Stimulated activated CD8-positive, alpha-beta memory T cell treated with anti-CD3 and anti-CD28 coated beads, Interleukin-2, amount 100 ng/mL, for 1 hour (primary cell): ENCODE measurements at places on chromosomes 2 and 18.
A peak's percentile ranks its signal among the peaks of the same experiment; 100 is the strongest.

DNA sequence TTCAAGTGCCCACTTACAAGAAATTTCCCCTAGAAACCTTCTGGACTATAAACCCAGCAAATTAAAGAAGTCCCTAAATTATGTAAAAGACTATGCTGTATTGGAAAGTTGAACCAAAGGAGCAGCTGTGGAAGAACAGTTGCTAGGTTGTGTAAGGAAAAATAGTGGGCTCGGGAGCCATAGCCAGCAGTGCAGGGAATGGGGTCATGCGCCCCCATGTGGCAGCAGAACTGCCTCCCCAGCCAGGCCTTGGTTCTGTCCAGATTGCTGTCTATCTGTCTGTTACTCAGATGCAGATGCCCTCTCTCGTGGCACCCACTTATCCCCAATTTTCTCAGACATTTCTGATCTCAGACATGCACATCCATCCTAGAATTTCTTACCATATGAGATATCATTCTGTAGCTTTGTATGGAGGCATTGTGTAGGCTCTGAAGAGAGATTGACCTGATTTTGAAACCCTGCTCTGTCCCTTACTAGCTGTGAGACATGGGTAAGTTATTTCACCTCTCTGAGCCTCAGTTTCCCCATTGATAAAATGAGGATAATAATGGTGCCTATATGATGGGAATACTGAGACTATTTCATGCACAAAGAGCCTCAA, 258.3 kb downstream of the SS18 start:
- no peak for DNase-seq

- DNase-seq, result no peak
These were observed 14.3 kb downstream of the MALL start for GRCh38 chr2:110101280-110101844.

GRCh38 chr2:17863539-17863938, 14.9 kb upstream of the KCNS3 start:
- DNase-seq, result no peak

- DNase-seq, result no peak
These were observed 5.7 kb upstream of the NOSTRIN start for GRCh38 chr2:168796583-168797285.

- no peak for DNase-seq
These were observed 16.0 kb upstream of the DAW1 start for GRCh38 chr2:227855440-227855839.

- no peak for DNase-seq
These were observed 5.9 kb downstream of the FAM171B start for GRCh38 chr2:186699742-186700141.

- DNase-seq, result no peak
These were observed 348.3 kb downstream of the ADCYAP1 start for GRCh38 chr18:1252936-1253335.

DNA sequence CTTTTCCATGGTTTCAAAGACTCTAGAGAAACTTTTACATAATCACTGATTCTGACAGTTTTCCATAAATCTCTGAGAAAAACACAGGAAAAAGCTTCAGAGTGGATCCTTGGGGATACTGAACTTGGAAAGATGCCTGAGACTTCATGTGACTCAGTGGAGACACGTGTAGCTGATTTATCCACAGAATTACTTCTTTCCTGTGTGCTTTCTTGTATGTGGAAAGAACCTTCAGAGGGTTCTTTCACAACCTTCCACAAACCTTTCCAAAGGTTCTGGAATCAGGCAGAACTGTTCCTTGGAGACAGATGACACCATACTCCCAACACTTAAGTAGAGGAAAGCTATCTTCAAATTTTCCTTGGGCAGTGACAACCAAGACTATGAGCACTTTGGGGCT, 207.2 kb downstream of the RND3 start:
- no peak for DNase-seq

DNA sequence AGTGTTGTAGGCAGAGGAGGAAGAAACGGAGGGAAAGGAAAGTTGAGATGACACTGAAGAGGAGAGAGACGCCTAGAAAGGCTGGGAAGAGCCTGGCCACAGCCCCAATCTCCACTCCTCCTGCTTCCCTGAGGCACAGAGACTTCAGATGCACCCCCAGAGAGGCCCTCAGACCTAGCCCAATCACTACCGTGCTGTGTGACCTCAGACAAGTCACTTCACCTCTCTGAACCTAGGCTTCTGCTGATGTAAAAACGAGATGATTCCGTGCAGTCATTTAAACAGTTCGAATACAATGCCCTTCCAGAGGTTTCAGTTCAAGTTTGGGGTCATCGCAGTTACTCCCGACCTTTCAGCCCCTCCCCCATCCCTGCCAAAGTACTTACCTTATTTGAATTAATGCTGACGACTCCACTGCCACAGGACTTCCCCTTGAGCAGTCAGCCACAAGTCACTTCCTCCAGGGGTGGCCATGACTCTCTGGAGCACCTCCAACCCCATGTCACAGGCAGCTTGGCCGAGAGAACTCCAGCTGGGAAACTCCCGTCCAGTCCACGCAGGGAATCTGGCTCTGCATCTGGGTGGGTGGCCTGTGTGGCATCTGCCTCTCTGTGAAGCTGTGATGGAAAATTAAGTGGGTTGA, 105.2 kb upstream of the ID2 start:
- no peak for DNase-seq

- no peak for DNase-seq
These were observed 356.8 kb downstream of the SUCLG1 start for GRCh38 chr2:84102274-84102673.

- DNase-seq, result no peak
These were observed 155.8 kb upstream of the LRP1B start for GRCh38 chr2:142286618-142287017.

DNA sequence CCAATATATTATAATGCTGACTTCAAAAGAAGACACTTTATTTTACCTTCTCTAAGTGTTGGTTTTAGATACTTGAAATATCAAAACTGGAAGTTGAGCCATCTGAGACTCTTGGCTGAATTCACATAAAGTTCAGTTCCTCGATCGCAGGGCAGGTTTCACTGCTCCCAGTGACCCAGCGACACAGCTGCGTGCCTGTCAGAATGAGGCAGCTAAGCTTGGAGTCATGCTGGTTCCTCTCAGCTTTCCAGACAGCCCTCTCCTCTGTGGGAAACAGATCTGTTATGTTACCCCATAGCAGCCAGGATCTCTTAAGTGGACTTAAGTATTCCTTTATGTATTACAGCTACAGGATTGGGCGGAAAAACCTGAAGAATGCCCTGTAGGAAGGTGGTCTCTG, 142.8 kb upstream of the ALPP start:
- DNase-seq, result no peak

DNA sequence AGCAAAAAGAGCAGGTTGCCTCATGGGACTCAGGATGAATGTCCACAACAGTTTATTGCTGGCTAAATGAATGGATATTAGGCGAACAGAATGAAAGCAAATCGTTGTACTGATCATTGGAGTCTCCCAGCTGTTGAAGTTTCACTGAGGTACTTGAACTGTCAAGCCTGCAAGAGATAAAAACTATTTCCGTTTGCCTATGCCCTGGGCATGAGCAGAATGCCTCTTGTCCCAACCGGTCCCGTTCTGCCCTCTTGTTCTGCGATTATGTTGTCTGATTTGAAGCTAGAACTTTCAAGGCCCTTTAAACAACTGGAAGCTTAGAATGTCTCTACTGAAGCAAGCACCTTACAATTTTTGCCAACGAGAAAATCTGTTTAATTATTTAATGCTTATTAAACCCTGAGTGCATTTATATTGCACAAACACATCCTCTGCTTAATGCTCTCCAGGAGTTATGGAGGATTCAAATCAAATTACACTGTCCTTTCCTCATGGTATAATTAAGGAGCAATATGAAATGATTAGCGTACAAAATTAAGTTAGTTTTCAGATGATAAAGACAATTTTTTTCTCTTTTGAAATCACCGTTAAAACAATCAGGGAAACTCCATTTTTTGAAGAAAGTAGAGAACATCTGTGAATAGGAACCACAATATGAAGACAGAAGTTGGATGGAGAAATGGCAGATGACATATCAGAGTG, 17.7 kb downstream of the QPCT start:
- no peak for DNase-seq

DNA sequence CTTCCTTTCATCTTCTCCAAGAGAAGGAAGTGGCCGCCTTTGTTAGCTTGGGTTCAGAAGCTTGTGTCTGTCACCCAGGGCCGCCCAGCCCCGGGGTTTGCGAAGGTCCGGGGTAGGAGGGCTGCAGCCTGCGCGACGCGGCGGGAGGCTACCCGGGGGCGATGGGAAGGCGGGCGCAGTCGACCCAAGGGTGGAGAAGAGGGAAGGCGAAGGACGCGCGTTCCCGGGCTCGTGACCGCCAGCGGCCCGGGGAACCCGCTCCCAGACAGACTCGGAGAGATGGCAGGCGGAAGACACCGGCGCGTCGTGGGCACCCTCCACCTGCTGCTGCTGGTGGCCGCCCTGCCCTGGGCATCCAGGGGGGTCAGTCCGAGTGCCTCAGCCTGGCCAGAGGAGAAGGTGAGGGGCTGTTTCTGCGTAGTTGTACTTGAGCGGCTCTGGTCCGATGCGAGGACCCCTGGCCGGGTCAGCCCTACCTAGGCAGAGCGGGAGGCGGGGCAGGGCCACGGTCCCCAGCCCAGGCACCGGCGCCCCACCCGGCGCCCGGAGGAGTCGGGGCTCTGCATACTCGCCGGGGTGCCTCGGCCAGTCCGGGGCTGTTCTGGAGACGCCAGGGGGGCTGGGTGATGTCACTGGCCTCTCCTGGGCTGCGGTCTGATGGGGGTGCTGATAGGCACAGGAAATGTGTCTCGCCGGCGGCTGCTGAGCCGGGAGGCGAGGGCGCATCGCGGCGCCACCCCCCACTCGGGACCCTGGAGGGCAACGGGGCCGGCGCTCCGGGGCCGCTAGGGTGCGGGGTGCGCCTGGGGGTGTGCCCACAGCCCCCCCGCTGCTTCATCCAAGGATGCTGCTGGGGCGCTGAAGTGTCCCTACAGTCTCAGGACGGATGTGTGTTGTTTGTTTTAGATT, at the start of gene QPCT:
TSS of gene QPCT (plus strand) at position 178 of the 909 bp plus-strand sequence. CDS start at position 280, 102 bp downstream.
- DNase-seq, result peak; percentile 55

- no peak for DNase-seq
These were observed 136.3 kb upstream of the SPATS2L start for GRCh38 chr2:200170221-200170620.

GRCh38 chr2:223598994-223599639, 3.0 kb downstream of the SCG2 start:
- DNase-seq, result no peak

- no peak for DNase-seq
These were observed 363.6 kb downstream of the LPIN1 start for GRCh38 chr2:12110074-12110473.

- DNase-seq, result no peak
These were observed 235.2 kb downstream of the MTX2 start for GRCh38 chr2:176504440-176504839.

- no peak for DNase-seq
These were observed 4.4 kb upstream of the ANKRD23 start for GRCh38 chr2:96848264-96848663.

GRCh38 chr2:46674488-46674887, 195.1 kb downstream of the TMEM247 start:
- DNase-seq, result no peak

GRCh38 chr18:33562741-33563140, 15.3 kb upstream of the ASXL3 start:
- no peak for DNase-seq

DNA sequence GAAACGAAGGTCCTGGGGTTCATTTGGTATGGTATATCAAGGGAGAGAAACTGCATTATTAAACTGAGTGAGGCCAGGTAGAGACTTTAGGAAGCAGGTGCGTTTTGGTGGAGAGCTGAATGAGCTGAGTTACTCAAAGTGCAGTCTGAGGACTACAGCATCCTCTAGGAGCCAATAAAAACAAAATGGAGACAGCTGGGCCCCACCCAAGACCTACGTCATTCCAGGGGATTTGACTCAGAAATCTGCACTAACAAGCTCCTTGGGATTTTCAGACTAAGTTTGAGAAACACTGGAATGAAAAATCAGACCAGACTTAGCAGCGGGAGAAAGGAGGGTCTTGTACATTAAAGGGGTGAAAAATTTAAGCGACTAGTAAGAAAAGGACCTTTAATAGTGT, 131.5 kb downstream of the UXS1 start:
- DNase-seq, result no peak

DNA sequence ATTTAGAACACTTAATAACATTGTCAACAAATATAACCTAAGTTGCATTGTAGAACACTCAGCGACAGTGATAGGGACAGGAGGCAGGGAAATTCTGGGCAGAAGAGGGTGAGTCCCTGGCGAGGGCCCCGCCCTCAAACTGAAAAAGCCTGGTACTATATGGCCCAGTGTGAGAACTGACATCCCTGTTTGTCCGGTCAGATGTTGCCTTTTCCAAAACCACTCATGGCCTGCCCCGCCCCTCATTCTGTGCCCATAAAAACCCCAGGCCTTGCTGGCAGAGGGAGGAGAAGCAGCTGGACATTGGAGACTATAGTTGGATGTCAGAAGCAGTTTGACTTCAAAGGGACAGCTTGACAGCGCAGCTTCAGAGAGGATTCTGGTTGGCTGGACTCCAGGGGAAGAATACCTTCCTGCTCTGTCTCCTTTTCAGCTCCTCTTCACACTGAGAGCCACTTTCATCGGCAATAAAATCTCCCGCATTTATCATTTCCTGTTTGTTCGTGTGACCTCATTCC, 47.0 kb downstream of the FAM117B start:
- DNase-seq, result no peak

GRCh38 chr2:24022975-24023575, 13.2 kb downstream of the MFSD2B start:
- DNase-seq, result no peak

- DNase-seq, result no peak
These were observed 21.1 kb downstream of the PCARE start for GRCh38 chr2:29053223-29053622.

- DNase-seq, result no peak
These were observed 72.9 kb upstream of the SCG2 start for GRCh38 chr2:223674998-223675609.

DNA sequence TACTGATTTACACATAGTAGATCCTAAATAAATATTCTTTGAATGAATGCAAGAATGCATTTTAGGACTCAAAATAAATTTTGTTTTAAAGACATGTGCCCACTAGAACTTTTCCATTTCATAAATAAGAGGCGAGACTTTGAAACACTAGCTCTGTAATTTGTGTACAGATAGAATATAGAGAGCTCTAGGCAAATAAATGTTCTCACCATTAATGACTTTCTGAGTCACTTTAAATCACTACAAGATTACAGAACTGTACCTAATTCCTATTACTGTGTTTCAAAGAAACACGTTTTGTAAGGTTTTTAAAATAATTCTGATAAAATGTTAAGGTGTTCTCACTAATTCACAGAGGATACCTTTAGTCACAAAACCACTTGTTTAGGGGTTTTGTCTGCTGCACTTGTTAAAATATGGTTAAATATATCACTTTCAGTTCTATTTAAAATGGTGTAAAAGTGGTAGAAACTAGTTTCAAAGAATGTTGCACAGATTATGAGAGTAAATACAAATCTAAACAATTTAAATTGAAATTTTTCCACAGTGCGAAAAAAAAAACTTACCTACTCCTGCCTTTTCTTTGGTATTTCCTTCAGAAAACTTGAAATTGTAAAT, 158.7 kb upstream of the ZC3H15 start:
- no peak for DNase-seq

GRCh38 chr2:156397229-156397628, 39.0 kb upstream of the GPD2 start:
- DNase-seq, result no peak
